T-helper 9 cell (primary cell): ENCODE measurements at places on chromosomes 2 and 18.

DNA sequence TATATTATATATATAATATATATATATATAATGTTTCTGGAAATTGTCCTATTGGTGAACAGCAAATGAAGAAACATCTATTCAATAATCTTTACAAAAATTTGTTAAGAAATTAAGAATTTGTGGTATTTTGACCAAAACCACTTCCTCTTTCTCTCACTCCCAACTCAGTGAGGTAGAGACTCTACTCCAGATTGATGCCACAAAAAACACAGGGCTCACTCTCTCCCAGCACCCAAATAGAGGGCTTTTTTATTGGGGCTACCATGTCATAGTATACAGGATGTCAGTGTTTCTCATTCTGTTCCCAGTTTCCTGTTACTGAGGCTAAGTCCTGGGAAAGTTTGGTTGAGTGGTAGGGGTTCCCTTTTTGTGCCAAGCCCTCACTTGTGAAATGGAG lies 1155.4 kb downstream of the BCL11A start:
- no peak for DNase-seq

DNA sequence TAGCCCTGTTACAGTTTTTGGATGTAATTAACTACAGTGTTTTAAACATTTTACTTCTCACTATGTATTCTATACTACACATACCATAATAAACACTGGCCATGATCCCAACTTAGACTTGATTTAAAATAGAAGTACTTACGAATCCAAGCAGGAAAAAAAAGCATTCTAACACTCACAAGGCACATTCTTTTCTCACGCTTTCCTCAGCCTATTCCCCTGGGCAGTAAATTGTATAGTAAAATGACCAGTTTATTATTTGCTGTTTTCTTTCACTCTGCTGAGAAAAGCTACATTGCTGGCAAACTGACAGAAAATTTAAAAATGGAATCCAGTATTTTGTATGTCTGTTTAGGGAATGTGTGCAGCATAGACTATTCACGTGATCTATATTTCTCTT lies 2.8 kb upstream of the TANC1 start:
- no peak for DNase-seq

DNA sequence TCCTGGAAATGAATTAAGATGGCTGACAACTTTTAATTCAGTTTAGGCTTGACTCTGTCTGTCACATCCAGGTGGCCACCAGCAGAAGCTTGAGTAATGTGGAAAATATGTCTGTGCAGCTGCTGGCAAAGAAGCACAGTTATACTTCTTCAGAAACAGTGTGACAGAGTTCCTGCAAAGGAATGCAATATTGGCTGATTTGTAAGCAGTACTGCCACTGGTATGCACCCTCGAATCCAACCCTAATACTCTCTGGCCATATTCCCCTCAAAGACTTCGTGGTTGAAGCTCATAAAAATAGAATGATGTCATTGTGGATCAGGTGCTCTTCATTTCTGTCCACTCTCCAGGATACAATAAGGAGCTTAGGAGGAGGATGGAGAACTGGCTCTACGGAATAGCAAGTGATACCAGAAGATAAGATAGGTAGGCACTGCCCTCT lies 86.2 kb downstream of the METTL8 start:
- DNase-seq: no peak

DNA sequence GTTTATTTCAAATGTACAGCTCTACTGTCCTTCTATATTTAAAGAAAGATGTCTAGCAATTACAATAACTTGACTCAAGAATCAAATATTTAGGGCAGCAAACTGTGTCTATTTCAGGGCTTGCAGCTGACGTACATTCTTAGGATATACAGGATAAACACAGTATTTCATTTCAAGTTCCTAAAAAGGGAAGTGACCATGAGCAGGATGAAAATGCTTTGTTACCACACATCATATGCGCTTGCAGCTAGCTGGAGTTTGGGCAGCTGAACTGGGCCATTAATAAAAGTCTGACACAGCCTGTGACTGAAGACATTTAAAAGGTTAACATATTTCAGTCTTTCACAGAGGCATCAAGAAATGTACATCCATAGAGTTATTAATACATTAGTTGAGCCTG lies 264.6 kb upstream of the TRIB2 start:
- DNase-seq: no peak

GRCh38 chr2:100747996-100748615 lies 71.8 kb upstream of the NPAS2 start:
- DNase-seq: no peak

DNA sequence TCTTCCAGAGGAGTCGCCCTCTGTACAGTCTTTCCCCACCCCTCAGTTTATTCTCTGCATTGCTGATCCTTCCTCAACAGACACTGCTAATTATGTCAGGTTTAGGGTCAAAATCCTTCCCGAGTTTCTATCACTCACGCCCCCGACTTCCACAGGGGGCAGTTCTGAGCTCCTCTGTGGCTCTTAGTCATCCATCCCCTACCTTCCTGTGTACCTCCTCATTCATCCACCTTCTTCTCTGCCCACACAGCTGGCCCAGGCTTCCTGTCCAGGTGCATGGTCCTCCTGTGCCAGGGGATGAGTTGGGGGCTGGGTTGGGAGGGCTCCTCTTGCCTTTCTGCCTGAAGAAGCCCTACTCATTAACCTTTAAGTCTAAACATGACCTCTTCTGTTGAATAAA lies 202.9 kb downstream of the ARL4C start:
- DNase-seq: no peak

- peak; percentile 63 for DNase-seq
Measured at GRCh38 chr2:174778085-174778981, 14.1 kb upstream of the CHRNA1 start.

DNA sequence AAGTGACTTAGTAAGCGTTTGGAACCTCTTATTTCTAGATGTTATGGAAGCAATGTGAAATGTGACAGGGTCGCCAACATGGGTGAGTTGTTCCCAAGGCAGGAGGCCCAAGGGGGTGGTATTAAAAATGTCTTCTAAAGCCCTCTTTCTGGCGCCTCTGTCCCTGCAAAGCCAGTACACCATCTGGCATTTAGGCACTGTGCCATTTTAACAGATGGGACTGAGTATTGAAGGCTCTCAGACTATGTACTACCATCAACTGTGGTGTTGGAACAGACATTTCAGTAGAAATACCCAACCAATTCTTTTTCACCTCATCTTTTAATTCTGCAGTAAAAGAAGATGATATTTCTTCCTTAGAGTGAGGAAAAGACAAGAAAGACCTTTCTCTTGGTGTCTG lies 384.5 kb upstream of the MMADHC start:
- DNase-seq: no peak

DNA sequence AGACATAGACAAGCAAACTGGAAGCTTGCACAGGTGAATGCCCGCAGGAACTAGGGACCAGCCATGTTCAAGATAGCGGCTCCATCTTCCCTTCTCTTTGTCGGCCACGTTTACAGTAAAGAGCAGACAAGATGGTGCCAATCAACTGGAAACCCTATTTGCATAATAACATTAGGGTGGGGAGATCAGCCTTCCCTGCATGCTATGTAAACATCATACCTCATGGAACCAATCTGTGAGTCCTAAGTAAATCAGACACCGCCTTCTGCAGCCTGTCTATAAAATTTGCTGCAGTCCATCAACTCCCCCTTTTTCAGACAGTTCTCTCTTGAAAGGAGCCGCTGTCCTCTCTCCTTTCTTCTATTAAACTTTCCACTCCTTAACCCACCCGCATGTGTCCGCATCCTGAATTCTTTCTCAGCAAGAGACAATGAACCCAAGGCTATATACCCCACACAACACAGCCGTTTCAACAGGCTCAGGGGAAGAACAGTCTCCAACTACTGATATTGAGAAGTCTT lies 384.4 kb downstream of the EIPR1 start:
- DNase-seq: no peak

GRCh38 chr18:62982600-62983251 lies 267.4 kb downstream of the PHLPP1 start:
- peak; percentile 27 for DNase-seq

DNA sequence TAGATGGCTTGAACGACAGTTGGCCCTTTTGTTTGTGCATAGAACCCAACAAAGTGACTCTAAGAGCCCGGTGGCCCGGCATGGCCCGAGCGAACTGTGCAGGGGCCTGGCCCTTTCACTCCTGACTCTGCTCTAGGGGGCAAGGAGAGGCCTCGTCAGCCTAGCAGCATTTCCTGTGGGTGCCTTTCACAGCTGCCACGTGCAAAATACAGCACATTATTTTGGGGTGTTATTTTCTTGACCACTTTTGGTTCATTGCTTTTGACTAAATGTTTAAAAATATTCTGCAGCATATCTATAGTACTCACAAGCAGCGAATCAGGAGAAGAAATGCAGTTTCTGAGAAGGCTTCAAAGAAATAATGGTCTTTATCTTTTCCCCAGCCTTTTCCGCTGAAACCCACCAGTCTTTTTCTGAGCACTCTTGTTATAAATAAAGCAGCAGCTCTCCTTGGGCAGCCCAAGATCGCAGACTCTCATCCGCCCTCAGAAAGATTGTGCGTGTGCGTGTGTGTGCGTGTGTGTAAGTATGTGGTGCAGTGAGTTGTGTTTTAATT lies 31.3 kb downstream of the DGKD start:
- no peak for DNase-seq

DNA sequence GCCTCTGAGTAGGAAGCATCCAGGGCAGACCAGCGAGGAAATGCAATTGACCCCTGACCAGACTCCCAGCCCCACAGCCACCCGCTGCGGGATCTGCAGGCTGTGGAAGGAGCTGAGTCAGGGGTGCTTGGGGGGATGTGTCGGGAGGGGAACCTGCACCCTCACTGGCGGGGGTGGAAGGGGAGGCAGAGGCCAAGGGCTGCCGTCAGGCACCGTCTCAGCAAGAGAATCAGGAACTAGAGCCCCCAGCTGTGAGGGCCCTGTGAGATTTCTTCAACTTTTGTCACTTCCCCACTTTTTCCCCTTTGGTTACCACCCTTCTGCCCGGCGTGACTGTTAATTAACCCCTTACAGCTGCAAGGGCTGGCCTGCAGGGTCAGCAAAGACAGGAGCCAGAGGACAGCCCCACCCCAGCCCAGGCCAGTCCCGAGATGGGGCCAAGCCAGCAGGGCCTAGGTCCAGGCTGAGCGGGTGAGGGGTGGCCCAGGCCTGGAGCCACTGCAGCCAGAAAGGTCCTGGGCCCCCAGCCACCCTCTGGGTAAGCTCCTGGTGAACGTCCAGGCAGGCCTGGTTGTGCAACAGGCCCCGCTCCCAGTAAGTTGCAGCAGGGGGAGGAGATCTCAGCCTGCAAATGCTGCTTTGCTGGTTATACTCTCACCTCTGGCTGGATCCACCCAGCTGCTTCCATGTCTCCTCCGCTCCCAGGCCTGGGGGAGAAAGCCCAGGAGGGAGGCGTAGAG lies 147.0 kb upstream of the ID2 start:
- DNase-seq: no peak

GRCh38 chr2:139964721-139965440 lies 1184.7 kb upstream of the NXPH2 start:
- no peak for DNase-seq

DNA sequence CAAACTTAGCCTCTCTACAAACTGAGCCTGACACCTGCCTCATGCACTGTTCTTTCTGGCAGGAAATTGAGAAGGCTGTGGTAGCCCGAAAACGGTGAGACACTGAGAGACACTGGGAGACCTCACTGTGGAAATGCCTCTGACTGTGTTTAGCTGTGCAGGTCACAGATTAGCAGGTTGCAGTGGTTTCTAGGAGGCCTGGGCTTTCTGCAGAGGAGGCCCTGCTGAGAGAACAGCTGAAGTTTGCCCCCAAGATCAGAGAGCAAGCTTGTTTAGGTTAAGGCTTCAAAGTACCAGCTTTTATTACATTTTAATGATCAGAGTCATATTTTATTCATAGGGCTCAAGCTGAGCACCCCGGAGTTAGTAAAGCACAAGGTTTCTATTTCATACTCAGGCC lies 68.7 kb upstream of the LYPD6 start:
- DNase-seq: no peak

GRCh38 chr2:229445501-229446211 lies 174.6 kb upstream of the PID1 start:
- DNase-seq: no peak

DNA sequence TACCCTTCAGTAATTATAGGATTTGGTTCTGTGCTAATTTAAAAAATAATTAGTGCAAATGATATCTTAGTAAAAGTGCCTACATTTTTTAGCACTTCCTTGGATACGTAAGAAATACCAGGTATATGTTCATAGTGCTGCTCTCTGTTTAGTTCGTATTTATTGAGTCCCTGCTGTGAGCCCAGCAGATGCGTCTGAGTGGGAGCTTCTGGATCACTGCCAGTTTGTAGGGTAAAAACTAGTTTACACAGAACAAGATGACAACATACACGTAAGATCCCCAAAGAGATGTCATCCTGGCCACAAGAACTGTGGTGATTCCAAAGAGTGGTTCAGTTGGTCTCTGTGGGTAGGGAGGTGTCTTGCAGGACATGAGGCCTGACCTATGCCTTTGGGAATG lies 103.2 kb downstream of the CTIF start:
- DNase-seq: no peak

DNA sequence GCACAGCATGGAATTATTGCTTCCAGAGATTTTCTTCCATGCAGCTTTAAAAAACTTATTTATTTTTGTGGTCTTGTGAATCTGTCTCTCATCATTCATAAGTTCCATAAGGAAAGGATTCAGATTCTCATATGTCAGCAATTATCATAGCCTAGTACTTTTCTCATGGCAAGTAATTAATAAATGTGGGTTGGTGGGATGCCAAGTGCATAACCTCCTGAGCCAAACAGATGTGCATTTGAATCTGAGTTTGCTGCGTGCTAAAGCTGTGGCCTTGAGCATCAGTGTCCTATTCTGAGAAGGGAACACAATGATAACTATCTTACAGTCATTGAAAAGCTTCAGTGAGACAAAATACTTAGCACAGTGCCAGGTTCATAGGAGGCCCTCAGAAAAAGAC lies 331.9 kb downstream of the PDE11A start:
- no peak for DNase-seq

DNA sequence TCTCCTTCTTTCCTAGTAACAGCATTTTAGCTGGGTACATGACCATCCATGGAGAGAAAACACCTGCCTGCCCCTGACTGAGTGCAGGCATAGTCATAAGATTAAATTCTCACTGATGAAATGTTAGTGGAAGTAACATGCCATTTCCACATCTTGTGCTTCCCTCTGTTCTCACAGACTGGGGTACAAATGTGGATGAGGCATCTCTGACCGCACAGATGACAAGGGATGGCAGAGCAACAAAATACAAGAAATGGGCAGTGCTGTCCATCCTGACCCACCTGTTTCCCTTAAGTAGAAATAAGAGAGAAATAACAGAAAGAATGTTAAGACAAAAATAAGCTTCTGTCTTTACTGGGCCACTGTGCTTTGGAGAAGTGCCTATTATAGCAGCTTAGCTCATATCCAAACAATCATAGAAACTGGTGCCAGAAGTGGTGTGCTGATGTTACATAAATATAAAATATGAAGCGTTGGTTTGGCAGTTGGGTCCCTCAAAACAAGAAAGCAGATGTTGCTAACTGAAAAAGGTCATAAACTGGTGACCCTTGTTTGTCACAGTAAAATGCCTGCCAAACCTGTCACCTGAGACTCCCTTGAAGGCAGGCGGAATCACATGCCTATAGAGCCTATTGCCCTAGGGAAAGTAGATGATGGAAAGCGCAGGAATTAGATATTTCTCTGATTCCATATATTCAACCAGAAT lies 72.4 kb upstream of the CCDC150 start:
- DNase-seq: no peak

GRCh38 chr2:186714611-186715010 lies 20.8 kb downstream of the FAM171B start:
- DNase-seq: no peak
